CD8-positive, alpha-beta memory T cell (primary cell): ENCODE measurements at places on chromosomes 7 and 10.

DNA sequence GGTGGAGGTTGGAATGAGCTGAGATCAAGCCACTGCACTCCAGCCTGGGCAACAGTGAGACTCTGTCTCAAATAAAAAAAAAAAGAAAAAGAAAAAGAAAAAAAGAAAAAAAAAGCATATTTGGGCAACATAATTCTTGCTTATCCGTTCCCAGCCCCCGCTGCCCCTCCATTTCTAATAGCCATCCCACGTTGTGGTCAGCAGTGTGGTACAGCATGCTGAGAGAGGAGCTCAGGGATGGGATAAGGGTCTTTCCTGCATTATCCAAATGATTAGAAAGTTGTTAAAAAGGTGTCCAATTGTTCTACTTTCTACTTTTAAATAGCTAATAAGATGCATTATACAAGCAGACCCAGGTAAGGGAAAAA lies 104.9 kb upstream of the ZNF92 start:
- DNase-seq = no peak

DNA sequence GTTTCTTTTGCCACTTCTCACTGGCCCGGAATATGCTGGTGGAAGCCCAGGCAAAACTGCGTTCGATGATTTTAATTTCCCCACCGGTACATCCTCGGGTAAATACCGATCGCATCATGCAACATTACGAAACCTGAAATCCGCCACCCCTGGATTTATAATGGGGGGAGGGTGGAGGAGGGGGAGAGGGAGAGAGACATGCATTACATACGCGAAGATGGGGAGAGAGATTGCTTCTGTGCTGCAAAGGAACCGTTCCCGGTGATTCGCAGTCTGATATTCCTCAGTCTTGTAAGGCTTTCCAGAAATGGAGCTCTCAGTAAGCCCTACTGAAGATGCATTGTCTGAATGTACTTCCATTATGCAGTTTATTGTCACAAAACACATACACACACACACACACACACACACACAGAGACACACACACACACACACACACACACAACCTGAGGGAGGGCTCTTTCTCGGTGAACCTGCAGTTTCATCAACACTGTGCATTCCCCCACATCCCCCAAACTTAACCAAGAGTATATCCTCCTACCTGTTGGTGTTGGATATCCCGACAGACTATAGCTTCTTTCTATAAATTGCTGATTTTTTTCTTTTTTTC lies 741 bp downstream of the GPR85 start:
- DNase-seq = no peak

GRCh38 chr10:7302392-7302906 lies 108.4 kb downstream of the SFMBT2 start:
- DNase-seq = no peak

DNA sequence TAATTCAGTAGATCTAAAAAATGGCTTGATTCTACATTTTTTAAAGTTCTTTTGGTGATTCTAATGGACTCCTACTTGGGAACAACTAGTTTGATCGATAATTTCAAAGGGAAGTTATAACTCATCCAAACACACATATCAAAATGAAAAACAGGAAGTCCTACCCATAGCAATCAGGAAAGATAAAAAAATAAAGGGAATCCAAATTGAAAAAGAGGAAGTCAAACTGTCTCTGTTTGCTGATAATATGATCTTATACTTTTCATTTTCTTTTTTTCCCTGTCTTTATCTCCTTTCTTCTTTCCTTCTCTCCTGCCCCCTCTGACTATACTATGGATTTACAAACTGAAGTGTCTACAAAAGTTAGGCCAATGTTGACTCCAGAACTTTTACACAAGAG lies 118.8 kb downstream of the IQUB start:
- no peak for DNase-seq

GRCh38 chr10:105950410-105950809 lies 1214.1 kb downstream of the SORCS1 start:
- no peak for DNase-seq

GRCh38 chr7:15561835-15562234 lies at the start of gene AGMO:
AGMO (minus strand) TSS chr7:15562015.
- no peak for DNase-seq

- no peak for DNase-seq
Measured at GRCh38 chr7:68155676-68156075, 1159.0 kb downstream of the TYW1 start.

GRCh38 chr10:62250594-62251198 lies 17.9 kb downstream of the RTKN2 start:
- no peak for DNase-seq

- no peak for DNase-seq
Measured at GRCh38 chr7:33261585-33261984, 132.2 kb downstream of the BBS9 start.

DNA sequence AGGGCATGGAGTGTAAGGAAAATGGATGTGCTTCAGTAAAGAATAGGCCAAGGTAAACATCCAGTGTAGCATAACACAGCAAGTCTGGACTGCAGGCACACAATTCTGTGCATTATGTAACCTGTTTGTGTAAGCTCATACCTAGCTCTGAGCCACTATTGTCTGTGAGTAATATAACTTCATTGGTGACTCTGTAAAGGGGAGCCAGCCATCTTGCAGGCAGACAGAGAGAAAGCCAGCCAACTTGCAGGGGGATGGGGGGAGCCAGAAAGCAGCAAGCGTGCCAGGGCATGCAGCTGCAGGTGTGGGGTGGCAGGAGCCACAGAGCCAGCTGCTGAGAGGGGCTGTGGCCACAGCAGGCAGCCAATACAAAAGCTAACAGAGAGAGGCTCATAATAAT lies 449.2 kb downstream of the IPMK start:
- DNase-seq = no peak

DNA sequence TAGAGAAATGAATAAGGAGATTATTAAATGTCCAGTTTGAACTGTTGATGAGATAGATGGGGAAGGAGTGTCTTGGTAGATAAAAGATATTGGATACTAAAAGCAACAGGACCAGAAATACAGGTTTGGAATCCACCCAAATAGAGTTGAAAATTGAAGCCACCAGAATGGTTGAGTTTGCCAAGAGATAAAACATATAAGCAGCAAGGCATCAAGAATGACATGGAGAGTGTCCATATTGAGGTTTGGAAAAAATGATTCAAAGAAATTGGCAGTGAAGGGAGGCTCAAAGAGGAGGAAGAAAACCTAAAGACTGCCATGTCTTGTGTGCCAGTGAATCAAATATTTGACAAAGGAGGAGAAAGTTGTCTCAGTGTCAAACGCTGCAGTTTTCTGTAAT lies 24.2 kb downstream of the CFAP69 start:
- DNase-seq = no peak

- DNase-seq = no peak
Measured at GRCh38 chr7:139669106-139670061, 108.4 kb downstream of the HIPK2 start.

DNA sequence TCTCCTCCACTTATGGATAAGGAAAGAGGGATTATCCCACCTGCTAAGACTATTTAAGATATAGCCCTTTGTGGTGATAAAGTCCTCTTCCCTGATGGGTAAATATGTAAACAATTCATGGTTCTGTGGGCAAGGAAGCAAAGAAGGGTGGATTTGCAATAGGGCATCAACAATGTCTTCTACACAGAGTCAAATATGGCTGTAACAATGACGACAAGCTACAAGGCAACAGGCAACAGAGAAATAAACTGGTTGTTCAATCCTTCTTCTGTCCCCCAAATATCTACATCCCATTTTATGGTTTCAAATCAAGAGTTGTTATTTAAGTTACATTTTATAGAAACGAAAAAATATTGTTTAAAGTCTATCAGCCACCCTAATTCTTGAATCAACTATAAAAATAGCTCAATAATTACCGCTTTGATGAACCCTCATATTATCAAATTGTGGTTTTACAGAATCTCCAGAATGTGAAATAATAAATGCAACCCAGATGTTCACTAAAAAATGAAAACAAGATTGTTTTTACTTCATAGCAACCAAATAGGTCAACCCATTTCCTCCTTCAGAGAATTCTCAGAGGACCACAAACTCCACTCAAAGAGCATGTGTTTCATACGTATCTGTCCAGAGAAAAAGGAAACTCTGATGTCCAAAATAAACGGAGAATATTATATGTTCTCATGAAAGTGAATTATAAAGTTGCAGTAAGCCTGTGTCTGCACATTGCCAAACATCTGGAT lies 13.8 kb downstream of the CYTH3 start:
- no peak for DNase-seq

DNA sequence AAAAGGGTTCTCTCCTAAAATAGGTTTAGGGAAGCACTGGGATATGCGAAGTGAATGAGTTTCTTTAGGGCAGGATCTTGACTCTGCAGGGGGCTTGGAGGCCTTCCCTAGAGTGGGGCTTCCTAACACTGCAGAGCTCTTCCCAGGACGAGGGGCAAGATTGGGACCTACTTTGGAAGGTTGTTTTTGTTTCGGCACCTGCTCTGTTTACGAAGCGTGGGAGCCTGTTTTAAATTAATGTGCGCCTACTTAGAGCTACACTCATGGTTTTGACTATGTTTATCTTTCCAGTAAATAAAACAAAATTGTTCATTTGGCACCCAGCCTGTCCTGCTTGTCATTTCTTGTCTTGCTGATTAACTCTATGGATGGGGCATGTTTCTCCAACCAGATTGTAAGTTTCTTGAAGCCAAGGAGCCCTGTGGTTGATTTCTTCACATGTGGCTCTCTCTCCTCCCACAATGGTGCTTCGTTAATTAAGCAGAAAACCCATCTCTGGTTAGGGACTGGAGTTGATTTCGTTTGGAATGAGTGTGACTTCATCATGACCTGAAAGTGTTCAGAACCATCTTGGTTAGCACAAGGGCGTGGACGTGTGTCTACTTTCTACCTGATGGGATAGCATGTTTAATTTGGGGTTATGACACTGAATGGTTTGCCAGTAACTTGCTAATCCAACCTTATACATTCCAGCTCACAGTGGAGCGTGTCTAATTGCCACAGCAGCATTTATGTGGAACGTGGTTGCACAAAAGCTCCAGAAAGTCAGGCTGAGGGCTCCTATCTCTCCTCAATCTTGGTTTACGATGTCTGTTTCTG lies 98.1 kb downstream of the TCF7L2 start:
- no peak for DNase-seq
